Activated CD4-positive, alpha-beta T cell treated with anti-CD3 and anti-CD28 coated beads, Interleukin-2, amount 10 ng/mL, durations not matched to agents 24 days and 14 days (primary cell): ENCODE measurements at places on chromosomes 7 and 10. TPM values are rescaled to one million over a fixed set of nuclear protein-coding genes. Genes with fewer than 3 reads are reported as not detected.

GRCh38 chr10:126229686-126230085 lies 158.6 kb downstream of the ADAM12 start:
- DNase-seq: no peak
- no peaks in the 10 kb centered on the region for H3K4me1 ChIP-seq
- no peaks in the 10 kb centered on the region for H3K36me3 ChIP-seq

GRCh38 chr7:7188091-7188490 lies 5.7 kb downstream of the C1GALT1 start:
- no peak for DNase-seq
- H3K27me3 ChIP-seq: no peaks in the 10 kb centered on the region
- H3K27ac ChIP-seq: no peak overlapping the region
- H3K4me3 ChIP-seq: no peak overlapping the region
- peaks cover 30% of the 10 kb centered on the region for H3K4me1 ChIP-seq

DNA sequence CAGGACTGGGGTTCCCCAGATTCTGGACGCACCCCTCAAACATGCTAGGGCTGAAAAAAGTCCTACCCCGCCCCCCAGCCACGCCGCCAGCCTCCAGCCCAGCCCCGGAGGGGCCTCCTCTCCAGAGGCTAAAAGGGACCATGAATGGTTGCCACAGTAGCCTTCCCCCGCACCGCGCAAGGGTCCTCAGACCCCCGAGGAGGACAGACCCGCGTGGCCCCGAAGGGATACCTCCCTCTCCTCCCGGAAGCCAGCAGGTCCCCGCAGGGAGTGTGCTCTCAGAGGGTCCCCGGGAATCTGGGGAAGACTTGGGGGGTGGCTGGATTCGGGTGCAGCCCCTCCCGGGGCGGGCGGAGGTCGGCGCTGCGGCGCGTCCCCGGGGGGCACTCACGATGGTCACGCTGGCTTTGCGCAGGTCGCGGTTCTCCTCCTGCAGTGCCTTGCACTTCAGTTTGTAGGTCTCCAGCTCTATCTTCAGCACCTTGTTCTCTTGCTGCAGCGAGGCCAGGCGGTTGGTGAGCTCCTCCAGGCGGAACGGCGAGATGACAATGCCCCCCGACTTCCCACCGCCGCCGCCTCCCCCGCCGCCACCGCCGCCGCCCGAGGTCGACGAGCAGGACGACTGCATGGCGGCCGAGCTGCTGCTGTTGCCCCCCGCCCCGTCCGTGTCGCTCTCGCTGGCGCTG lies 482 bp downstream of the CCDC6 start:
- DNase-seq: peak; percentile 76
- peaks cover 57% of the 10 kb centered on the region for H3K4me1 ChIP-seq
- H3K27me3 ChIP-seq: no peaks in the 10 kb centered on the region

GRCh38 chr7:20438248-20438647 lies 107.5 kb downstream of the ITGB8 start:
- H3K4me1 ChIP-seq: no peaks in the 10 kb centered on the region
- H3K4me3 ChIP-seq: no peak overlapping the region
- no peaks in the 10 kb centered on the region for H3K27me3 ChIP-seq
- no peak overlapping the region for H3K27ac ChIP-seq

Gene FAM131B
- total RNA-seq: 0.37 and 0.45 TPM in 2 replicates

GRCh38 chr7:87920578-87920977 lies 13.5 kb upstream of the ADAM22 start:
- H3K27ac ChIP-seq: no peak overlapping the region
- DNase-seq: no peak
- no peaks in the 10 kb centered on the region for H3K4me1 ChIP-seq
- no peaks in the 10 kb centered on the region for H3K36me3 ChIP-seq
